Mesothelial cell of epicardium (in vitro differentiated cells): ENCODE measurements at places on chromosomes 3 and 15. TPM values are rescaled to one million over a fixed set of nuclear protein-coding genes. Genes with fewer than 3 reads are reported as not detected.

The DISP2 gene
- total RNA-seq, result 0.57 to 0.76 TPM (median 0.64 TPM) in 3 replicates

The XCR1 gene
- total RNA-seq, result not detected in 3 replicates

The PPP1R14D gene
- total RNA-seq, result 0.63 to 1.7 TPM (median 1.2 TPM) in 3 replicates

DNA sequence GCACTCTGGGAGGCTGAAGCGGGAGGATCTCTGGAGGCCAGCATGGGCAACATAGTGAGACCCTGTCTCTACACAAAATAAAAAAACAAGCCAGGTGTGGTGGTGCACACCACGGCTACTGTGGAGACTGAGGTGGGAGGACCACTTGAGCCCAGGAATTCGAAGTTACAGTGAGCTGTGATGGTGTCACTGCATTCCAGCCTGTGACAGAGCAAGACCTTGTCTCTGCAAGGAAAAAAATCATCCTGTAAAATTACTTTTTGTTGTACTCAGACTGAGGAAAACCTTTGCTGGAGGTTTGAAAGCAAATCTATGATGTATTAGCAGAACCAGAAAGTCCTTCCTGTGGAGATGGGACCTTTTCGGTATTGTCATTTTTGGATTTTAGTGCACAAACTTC is 63.3 kb downstream of the ATP1B3 start:
- no peak for DNase-seq

DNA sequence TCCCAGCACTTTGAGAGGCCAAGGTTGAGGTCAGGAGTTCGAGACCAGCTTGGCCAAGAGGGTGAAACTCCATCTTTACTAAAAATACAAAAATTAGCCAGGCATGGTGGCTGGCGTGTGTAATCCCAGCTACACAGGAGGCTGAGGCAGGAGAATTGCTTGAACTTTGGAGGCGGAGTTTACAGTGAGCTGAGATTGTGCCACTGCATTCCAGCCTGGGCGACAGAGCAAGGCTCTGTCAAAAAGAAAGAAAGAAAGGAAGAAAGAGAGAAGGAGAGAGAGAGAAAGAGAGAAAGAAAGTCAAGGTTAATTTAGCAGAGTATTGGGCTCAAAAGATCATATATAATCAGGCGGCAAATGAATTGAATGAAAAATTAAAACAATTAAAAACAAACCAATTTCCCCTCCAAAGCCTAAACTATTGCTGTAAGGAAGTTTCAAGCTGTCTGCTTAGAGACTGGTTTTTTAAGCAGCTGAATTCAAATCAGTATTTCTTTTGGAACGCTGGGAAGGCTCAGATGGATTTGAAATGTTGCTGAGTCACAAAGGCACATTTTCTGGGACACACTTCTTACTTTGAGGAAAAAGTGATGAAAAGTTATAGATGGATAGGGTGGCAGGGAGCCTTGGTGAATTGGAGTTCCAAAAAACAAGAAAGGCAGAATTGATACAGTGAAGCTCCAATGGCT is 81.3 kb upstream of the BHLHE40 start:
- DNase-seq, result no peak

DNA sequence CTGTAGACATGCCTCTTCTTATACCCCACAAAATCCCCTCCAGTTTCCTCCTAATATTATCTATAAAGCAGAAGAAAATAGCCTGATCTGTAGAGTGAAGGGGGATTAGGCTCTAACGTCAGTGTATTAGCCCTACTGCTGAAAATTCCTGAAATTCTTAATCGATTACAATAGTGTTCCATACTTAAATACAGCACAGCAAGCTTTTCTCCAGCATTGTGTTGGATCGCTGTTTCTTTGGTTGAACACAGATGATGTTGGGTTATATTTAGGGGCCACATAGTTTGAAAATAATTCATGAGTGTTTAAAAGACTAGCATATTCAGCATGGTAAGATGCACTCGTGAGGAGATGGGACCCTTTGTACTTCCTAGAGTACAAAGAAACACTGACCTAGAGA is 52.5 kb downstream of the PIAS1 start:
- DNase-seq, result no peak

- DNase-seq, result no peak
These were observed 32.9 kb upstream of the NR1I2 start for GRCh38 chr3:119748991-119749390.
